ENCODE measurements at places on chromosomes 16 and 17.
A peak's percentile ranks its signal among the peaks of the same experiment; 100 is the strongest.

GRCh38 chr16:5070431-5071186, 1.0 kb upstream of the ALG1 start:
- DNase-seq, result peak; percentile 39

- DNase-seq, result no peak
These were observed 181.9 kb upstream of the CACNG5 start for GRCh38 chr17:66652840-66653507.

DNA sequence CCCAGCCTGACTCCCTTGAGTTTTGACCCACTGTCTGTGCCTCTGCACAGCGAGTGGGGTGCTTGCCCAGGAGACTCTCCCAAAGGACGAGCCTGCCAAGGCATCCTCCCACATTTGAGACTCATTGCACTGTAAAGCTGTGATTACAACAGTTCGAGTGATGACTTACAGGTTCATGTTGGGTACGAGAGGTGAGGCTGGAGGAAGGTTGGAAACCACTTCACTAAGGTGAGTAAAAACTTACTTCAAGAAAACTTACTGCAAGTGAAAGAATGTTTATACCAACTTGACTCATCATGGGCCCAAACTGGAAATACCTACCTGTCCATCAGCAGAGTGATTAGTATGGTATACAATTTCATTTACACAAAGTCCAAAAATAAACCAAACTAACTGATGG, 360.1 kb upstream of the CDH11 start:
- DNase-seq, result no peak

DNA sequence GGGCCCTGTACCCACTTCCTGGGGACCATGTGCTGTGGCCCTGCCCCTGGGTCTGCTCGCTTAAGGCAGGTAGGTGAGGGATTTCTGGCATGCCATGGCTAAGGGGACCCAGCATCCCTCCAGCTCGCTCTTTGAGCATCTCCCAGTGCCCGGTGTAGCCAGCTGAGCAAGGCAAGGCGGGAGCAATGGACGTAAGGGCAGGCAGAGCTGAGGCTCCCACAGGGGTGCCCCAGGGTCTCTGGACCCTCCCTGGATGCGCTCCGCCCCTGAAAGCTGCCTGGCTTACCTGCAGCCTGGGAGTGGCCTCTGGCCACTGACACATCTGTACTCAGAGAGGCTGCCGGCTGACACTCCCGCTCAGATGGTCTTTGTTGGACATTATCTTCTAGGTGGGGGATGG, 189.9 kb downstream of the IRF8 start:
- DNase-seq, result no peak

- no peak for DNase-seq
These were observed 72.5 kb upstream of the AXIN2 start for GRCh38 chr17:65633988-65634387.

DNA sequence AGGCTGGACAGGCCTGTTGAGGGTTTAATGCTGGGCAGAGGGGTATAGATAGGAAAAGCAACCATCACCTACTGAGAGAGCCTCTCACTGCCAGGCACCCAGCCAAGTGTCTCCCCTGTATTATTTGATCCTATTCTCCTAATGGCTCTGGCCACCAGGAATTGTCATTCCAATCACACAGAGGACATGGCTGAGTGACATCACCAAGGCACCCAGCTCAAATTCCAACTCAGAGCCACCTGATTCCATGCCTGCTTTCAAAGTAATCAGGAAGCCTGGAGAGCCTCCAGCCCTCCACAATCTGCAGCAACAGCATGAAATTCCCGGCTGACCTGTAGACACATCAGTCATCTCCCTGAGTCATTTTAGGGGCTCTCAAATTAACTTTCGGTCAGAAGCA, 368.9 kb upstream of the C16orf82 start:
- DNase-seq, result no peak

GRCh38 chr16:56347166-56347565, 78.2 kb downstream of the AMFR start:
- DNase-seq, result peak; percentile 48

- DNase-seq, result no peak
These were observed 5.5 kb upstream of the DHRS11 start for GRCh38 chr17:36586138-36586537.

DNA sequence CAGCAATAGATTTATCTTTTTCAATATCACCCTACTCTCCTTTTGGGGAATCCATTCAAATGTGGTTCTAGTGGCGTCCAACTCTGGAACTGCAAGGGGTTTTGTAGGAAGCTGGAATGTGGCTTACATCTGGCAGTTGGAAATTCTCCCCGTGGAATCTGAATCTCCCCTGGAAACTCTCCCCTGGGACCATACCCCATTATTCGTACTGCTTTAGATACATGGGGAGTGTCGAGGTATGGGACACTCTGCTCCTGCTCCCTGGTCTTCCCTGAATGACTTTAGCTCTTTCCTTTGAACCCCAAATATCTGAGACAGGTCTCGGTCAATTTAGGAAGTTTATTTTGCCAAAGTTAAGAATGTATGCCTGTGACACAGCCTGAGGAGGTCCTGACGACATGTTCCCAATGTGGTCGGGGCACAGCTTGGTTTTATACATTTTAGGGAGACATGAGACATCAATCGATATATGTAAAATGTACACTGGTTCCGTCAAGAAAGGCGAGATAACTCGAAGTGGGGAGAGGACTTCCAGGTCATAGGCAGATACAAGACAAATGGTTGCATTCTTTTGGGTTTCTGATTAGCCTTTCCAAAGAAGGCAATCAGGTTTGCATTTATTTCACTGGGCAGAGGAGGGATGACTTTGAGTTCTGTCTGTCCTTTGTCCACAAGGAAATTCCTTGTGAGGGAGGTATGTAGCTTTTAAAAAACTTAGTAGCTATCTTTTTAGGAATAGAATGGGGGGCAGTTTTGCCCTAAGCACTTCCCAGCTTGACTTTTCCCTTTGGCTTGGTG, 89.1 kb upstream of the CORO6 start:
- DNase-seq, result no peak

GRCh38 chr17:38326996-38327792, 16.6 kb downstream of the GPR179 start:
- DNase-seq, result no peak

- peak; percentile 86 for DNase-seq
These were observed 40.1 kb downstream of the NOS2 start for GRCh38 chr17:27760069-27760885.

GRCh38 chr17:19372866-19373504, 5.3 kb upstream of the MAPK7 start:
- no peak for DNase-seq

- no peak for DNase-seq
These were observed 17.8 kb upstream of the MAPT start for GRCh38 chr17:45876539-45876938.

- no peak for DNase-seq
These were observed 932 bp upstream of the NFE2L1 start for GRCh38 chr17:48047113-48047740.

- no peak for DNase-seq
These were observed 6.4 kb downstream of the USP22 start for GRCh38 chr17:21036361-21036881.

DNA sequence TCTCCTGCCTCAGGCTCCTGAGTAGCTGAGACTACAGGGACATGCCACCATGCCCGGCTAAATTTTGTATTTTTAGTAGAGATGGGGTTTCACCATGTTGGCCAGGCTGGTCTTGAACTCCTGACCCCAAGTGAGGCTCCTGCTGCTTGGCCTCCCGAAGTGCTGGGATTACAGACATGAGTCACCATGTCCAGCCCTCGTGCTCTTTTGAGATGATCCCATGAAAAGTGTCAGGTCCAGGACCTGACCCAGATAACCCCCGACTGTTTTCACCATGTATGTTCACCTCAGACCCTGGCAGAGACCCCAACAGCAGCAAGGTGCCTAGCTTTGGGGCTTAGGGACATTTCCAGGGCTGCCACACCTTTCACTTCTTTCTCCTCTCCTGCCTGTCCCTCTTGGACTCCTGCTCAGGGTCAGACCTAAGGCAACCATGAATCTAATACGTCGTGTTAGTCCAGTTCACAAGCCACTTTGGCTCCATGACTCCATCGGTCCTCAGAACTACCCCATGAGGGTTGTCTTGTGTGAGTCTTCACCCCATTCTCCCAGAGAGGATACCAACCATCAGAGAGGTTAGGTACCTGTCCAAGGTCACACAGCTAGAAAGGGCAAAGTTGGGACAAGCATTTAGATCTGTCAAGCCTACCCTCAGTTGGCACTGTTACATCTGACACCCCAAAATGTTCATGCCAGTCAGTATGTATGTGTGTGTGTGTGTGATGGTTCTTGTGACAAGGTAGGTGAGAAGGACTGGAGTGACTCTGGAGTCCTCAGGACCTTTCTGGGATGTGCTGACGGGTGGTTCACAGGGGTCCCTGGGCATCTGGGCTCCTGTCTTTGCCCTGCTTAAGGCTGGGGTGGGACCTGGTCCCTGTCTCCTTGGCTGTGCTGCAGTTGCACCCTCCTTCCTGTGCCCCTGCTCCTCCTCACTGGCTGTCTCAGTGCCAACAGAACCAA, 23.1 kb upstream of the MAP3K14 start:
- peak; percentile 28 for DNase-seq

DNA sequence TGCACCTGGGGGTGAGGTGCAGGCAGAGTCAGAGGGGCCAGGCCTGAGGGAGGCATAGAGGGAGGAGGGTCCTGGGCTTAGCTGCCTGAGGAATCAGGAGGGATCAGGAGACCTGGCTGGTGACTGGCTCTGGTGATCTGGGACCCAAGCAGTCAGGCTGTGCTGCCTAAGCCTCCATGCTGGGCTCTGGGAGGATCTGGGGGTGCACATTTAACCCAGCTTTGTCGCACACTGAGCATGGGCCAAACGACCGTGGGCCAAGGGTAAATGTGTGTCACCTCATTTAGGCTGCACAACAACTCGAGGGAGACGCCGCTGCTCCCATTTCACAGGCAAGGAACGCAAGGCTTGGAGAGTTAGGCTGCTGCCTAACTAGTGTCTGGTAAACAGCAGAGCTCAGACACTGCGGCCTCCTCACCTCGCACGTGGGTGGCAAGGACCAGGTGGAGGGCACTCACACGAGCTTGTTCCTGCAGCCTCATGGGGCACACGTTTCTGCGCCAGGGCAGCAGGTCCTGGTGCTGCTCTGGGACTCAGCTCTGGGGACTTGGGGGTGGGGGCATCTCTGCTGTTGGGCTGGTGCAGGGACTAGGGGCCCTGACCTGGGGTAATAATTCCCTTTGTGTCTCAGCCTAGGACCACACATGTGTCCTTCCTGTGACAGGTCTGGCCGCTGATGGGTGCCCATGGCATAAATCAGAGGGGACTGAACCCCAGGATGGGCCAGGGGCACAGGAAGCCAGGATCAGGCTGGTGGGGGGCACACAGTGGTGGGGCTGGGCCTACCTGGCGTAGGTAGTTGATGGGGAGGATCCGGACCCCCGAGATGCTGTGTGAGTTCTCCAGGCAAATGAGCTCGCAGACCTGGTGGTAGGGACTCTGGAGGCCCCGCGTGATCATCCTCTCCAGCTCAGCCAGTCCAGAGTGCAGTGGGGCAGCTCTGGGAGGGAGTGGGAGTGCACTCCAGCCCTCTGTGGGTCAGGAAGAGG, 18.7 kb downstream of the TMEM235 start:
- DNase-seq, result no peak

- no peak for DNase-seq
These were observed 70.0 kb downstream of the HS3ST3A1 start for GRCh38 chr17:13531721-13532120.

GRCh38 chr17:61928101-61928436, 287 bp upstream of the INTS2 start:
- no peak for DNase-seq

DNA sequence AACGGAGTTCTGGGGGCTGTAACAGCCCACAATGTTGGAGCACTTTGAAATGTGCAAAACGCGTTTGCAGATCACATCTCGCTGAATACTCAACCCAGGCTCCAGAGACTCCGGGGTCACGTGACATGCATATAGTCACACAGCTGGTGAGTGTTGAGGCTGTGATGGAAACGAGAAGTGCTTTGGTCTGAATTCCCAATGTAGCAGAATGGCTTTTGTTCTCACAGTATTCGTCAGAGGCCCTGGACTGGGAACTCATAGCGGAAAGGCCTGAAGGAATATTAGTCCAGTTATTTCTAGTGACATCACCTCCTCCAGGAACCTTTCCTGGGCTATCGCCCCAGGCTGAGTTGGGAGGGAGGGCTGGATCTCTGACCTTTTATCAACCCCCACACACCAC, 95.8 kb upstream of the CRHR1 start:
- DNase-seq, result no peak

DNA sequence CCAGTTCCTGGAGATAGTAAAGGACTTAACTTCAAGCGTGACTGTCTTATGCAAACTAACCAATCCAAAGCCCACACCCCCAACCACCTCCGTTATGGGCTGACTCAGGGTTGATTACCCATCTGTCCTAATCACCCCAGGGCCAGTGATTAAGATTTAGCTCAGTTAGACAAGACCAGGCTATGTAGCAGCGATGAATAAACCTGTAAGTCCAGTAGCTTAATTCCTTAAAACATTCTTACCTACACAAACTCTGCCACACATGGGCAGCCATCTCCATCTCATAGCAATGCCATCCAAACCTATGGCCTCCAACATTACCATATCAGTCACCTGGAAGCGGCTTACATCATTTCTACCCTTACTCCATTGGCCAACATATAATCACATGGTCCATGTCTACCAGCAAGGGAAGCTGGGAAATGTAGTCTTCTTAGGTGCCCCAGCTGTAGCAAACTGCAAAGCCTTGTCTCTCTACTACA, 266.7 kb downstream of the SHISA9 start:
- DNase-seq, result no peak

DNA sequence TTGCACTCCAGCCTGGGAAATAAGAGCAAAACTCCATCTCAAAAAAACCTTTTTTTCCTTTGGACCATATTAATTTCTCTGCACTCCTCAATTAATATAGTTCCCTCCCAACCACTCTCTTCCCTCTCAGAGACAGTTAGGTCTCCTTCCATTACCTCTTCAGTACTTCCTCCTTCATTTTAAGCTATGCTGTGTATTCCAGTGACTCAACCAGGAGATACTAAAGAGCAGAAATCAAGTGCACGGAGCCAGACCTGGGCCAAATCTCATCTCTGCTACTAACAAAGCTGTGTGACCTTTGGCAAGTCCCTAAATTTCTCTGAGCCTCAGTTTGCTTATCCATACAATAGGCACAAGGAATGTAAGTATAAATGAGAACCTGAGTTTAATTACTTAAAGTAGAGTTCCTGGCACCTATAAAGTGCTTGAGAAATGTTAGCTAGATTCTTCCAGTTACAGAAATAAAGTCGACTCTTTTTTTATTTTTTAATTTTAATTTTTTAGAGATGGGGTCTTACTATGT, 8.5 kb downstream of the PECAM1 start:
- peak; percentile 3 for DNase-seq
